ENCODE measurements at places on chromosomes 4 and X. TPM values are rescaled to one million over a fixed set of nuclear protein-coding genes. Genes with fewer than 3 reads are reported as not detected.

GAGE12E gene
- polyA plus RNA-seq: not detected

ARAF gene
- 55.4 TPM for polyA plus RNA-seq

USP26 gene
- not detected for polyA plus RNA-seq

TECRL gene
- 0.16 TPM for polyA plus RNA-seq

C4orf46 gene
- 10.4 TPM for polyA plus RNA-seq

RNF150 gene
- 9.0 TPM for polyA plus RNA-seq

FAM53A gene
- polyA plus RNA-seq: 0.84 TPM

CC2D2A gene
- 16.4 TPM for polyA plus RNA-seq

GATA1 gene
- 0.76 TPM for polyA plus RNA-seq

PCDH10 gene
- 1.9 TPM for polyA plus RNA-seq

LGI2 gene
- polyA plus RNA-seq: 3.0 TPM

USP17L21 gene
- not detected for polyA plus RNA-seq

CA5B gene
- polyA plus RNA-seq: 3.4 TPM

HAND2 gene
- 37.1 TPM for polyA plus RNA-seq

GPRASP1 gene
- 13.8 TPM for polyA plus RNA-seq

MAGED4 gene
- 23.9 TPM for polyA plus RNA-seq

DNA sequence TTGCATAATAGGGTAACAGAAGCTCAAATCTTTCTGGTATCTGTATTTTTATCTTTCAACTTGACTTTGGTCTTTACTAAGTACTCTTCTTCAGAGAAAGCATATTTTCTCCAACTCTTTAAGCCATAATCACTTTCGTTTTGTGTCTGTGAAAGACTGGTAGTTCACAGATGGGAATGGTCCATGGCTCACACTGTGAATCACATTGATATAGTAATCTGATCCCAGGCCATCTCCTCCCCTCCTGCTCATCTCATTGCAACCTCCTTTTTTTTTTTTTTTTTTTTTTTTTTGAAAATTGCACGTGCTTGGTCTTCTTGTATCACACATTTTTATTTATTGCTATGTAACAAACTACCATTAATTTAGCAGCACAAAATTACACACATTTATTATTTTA lies 694.5 kb upstream of the SLIT2 start:
- DNase-seq: no peak

- no peak for DNase-seq
These were observed 184.7 kb downstream of the ARHGAP6 start for GRCh38 chrX:11481035-11481434.

GRCh38 chr4:35364321-35364870 lies 879.9 kb downstream of the ARAP2 start:
- DNase-seq: no peak

GRCh38 chr4:121307445-121308327 lies 73.1 kb downstream of the QRFPR start:
- DNase-seq: peak; percentile 32

DNA sequence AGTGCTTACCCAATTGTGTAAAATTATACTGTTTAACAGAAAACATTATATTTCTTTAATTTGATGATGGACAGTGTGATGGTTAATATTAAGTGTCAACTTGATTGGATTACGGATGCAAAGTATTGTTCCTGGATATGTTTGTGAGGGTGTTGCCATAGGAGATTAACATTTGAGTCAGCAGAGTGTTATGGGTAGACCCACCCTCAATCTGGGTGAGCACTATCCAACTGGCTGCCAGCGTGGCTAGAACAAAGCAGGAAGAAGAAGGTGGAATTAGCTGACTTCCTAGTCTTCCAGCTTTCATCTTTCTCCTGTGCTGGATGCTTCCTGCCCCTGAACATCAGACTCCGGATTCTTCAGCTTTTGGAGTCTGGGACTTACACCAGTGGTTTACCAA lies 42.1 kb downstream of the HS6ST2 start:
- DNase-seq: no peak

- DNase-seq: no peak
These were observed 108.1 kb upstream of the PAQR3 start for GRCh38 chr4:79047316-79047715.

DNA sequence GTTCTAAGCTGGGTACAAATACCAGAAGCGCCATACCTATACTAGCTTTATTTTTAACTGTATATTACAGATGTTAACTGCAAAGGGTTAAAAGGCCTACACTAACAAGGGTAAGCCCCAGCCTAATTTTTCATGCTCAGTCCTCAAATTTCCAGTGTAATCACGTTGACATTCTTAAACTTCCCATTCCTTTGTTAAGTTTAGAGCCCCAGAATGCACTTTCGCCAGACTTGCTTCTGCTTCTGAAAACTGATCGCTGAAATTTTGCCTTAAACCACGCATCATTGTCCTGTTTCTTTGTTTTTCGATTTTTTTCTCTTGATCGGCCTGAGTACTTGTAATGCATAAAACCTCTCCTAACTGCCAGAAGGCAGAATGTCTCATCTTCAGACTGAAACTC lies 2141.9 kb upstream of the AGA start:
- no peak for DNase-seq

GRCh38 chr4:24405341-24405740 lies 179.0 kb downstream of the DHX15 start:
- no peak for DNase-seq

DNA sequence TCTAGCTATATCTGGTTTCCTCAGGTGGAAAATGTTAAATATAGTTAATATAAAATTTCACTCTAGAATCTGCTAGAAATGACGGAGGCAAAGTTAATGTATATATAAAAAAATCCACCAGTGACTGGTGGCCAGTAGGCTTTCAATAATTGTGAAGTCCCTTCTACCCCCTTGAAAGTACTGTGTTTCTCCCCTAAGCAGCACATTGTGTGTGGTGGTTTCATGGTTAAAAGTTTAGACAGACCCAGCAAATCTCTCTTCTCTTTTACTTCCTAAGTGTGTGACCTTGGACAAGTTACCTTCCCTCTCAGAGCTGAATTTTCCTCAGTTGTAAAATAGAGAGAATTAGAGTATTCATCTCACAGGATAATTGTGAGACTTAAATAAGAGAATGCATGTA lies 600 bp upstream of the HEPH start:
- DNase-seq: no peak

GRCh38 chr4:158461336-158461735 lies 60.3 kb upstream of the RXFP1 start:
- DNase-seq: no peak

DNA sequence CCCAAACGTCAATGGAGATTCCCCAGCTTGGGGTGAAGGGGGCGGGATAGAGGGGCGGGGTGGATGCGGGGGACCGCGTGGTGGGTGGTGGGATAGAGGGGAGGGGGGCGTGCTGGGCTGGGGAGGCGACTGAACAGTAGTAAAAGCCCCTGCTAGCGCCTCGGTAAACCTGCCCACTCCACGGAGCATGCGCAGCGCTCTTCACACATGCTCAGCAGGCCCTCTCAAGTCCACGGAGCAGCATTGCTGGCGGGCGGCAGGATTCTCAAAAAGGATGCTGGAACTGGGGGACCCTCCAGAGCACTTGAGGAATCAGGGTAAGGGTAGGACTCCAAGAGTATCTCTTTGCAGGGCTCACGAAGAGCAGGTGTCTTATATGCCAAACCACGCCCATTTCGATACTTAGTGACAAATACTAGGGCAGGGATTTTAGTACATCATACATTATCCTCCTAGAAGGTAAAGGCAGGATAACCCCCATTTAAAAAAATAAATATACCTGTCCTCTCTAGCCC lies 378 bp upstream of the RPS6KA6 start:
- peak; percentile 64 for DNase-seq

DNA sequence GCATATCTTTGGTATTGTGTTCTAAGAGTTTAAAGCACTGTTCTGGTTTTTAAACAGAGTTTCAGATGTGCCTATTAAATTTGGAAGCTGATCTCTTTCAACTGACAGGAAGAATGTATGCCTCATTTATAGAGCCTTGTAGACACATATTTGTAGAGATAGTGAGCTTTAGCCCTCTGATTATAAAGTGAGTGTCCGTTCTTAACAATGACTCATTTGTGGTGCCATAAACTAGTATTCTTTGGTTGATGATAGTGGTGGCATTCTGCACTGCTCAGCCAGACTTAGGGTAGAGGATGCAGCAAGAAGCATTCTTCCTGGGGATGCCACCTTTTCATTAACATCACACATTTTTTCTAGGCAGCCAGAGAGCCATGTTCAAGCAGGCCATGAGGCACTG lies 121.7 kb downstream of the TLL1 start:
- DNase-seq: peak; percentile 69

DNA sequence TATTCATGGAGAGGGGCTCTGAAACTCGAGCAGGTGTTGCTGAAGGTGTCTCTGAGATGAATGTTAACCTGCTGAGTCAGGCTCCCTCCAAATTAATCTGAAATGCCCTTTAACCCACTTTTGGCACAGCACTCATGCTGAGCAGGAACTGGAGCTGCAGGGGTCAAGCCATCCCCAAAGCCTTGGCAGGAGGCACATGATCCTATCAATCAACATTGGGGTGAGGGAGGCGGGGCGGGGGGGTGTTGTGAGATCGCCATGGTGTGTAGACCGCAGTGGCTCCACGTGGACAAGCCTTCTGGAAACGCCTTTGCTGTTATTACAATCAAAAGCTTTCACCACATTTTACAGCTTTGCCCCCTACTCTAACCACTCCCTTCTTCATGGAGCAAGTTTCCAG lies 16.5 kb downstream of the ENPP6 start:
- DNase-seq: no peak

DNA sequence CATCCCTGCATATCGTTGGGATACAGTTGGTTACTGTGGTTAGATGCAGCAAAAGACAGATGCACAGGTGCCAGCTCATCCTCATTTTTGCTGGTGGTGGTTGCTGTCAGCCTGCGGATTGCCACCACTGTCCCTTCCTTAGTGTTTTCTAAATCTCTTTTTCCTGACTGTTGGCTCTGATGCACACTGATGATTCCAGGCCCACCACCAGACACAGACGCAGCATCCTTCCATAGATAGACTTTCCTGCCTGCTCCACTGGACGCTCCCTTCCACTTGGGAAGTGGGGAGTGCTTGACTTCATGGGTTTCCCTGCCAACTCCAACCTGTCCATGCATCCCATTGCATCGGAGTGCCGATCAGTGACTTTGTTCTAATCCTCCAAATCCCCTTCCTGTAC lies 101.5 kb downstream of the EGF start:
- DNase-seq: no peak

DNA sequence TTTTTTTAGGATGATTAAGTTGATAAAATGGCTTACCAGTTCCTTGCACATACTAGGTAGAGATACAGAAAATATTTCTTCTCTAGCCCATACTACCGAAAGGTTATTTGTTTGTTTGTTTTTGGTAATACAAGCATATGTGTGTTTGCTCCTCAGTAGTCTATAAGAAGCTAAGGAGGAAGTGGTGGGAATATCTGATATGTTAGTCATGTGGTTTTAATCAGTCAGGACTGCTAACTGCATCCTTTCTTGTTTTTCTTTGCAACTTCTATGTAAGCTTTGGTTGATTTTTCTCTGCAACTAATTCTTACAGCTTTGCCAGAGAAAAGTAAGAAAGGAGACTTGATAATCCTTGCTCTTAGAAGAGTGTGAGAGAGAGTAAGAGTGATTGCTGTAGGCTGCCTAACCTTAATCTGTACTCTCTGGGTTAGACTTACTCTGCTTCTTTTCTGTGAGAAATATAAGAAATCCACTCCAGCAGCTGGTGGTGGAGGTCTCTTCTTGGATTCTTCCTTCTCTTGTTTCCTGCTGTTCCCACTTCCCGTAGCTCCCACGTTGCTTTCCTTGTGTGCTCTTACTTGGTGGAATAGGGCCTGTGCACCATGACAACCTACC lies 28.3 kb downstream of the SEPTIN11 start:
- no peak for DNase-seq

DNA sequence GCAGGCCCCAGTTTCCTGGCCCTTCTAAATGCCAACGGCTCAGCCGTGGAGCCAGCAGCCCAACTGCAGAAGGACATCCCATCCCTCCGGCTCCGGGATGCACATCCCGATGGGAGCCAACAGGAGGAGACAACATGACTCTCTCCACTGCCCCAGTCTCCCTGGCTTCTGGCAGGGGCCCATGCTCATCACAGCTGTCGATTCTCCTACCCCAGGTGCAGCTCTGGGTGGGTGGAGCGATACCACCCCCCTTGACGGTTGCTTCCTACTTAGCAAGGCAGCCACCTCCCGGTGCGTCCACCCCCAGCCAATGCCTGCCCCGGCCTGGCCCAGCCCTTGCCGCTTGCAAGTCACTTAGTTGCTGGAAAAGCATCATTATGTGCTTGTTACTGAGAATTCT lies 19.5 kb downstream of the ZNF275 start:
- DNase-seq: no peak

DNA sequence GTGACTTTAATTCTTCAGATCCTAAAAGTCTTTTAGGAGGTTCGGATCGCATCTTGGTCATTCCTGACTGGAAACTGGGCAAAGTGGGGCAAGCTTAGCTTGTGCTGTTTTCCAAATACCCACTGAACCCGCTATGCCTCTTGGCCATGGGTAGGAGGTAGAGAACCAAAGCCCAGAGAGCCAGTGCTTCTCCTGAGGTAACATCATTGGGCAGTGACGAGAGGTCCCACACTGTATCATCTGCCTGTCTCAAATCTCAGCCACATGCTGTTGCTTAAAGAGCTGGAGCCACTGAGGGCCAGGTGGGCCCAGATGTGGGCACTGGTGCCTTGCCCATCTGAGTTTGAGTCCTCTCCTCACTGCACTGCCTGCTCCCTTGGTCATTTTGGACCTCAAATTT lies 68.2 kb downstream of the SLC2A9 start:
- DNase-seq: no peak

DNA sequence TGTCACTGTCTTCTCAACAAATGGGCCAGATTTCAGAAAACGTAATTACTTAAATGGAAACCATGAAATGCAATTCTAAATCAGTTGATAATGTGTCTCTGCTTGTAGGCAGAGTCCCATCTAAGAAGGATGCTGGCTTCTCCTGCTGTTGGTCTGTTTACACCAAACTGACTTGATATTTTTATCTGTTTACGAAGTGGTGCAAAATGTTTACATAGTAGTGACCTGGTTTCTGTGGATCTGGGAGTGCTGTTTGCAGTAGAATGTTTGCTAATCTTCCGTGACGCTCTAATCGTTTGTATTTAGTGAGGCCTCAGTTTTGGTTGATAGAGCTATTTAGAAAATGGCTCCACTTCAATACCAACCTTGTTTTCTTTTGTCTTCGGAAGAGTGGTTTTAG lies 213.5 kb downstream of the VEGFC start:
- no peak for DNase-seq

GRCh38 chrX:10102046-10102704 lies 54.6 kb upstream of the CLCN4 start:
- no peak for DNase-seq

- DNase-seq: peak; percentile 15
These were observed 64.8 kb downstream of the GLRA3 start for GRCh38 chr4:174764105-174764729.

DNA sequence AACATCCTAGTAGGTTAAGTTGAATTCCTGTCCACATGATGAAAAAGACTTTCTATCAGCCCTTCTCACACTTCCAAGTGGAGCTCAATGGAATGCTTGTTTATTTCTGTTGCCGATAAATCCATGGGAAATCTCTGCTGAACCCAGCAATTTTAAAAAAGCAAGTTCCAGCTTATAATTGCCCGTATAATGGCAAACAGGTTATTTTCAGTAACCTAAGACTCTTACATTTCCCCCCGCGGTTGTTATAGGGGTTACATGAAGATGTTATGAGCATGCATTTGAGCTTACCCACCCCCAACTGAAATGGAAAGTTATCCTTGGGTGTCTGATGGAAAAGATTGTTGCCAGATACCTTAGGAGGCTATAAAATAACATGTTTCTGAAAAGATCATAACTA lies 136.2 kb downstream of the PALLD start:
- DNase-seq: no peak
